ENCODE measurements at places on chromosomes 6 and 20.

GRCh38 chr20:62770916-62771315 is 25.4 kb upstream of the MRGBP start:
- DNase-seq, result no peak

- DNase-seq, result no peak
These were observed 18.9 kb upstream of the SLC22A2 start for GRCh38 chr6:160277546-160277945.

GRCh38 chr6:17962436-17963031 is 24.9 kb downstream of the KIF13A start:
- peak; percentile 60 for DNase-seq

DNA sequence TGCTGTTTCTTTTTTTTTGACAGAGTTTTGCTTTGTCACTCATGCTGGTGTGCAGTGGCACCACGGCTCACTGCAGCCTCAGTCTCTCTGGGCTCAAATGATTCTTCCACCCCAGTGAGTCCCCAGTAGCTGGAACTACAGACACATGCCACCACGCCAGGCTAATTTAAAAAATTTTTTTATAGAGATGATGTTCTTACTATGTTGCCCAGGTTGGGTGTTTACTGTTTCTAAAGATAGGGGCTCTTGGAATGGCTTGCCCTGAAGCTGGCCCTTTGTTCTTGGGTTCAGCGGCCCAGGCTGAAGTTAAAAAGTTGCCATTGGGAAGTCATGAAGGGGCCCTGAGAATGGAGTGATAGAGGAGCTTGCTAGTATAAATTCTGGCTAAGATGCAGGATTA is 16.5 kb downstream of the RALGAPB start:
- no peak for DNase-seq

GRCh38 chr6:131058236-131058635 is 4.8 kb downstream of the EPB41L2 start:
- no peak for DNase-seq

DNA sequence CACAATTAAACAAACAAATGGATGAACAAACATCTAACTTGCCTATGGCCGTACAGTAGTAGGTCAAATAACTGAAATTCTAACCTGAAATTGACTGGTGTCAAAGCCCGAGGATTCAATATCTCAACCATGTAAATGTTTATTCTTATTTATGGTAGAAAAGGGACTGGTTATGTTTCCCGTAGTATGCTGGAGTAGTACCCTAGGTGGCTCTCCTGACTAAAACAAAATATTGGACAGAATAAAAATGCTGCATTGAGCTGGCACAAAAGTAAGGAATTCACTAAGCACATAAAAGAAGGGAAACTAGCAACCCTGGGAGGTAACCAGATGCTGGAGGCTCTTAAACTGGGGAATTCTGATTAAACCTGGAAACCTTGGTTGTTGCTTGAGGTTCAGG is 117.1 kb upstream of the PREP start:
- no peak for DNase-seq

DNA sequence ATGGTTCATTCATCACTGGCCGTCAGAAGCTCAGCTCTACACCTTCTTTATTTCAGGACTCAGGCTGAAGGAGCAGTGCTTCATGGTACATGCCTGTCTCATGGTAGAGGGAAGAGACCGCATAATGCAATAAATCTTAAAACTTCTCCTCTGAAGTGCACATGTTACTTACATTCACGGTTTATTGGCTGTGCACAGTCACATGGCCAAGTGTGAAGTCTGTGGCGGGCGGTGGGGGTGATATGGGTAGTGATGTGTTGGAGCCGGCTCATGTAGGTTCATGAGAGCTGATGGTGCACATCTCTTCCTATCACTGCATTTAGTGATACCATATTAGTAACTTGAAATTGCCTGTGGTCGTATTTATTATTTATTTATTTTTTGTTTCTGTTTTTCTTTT is 102.9 kb downstream of the CTNNBL1 start:
- DNase-seq, result no peak

GRCh38 chr6:159689001-159689400 is 4.0 kb downstream of the SOD2 start:
- no peak for DNase-seq

GRCh38 chr20:63884506-63885263 is 10.2 kb upstream of the DNAJC5 start:
- no peak for DNase-seq

DNA sequence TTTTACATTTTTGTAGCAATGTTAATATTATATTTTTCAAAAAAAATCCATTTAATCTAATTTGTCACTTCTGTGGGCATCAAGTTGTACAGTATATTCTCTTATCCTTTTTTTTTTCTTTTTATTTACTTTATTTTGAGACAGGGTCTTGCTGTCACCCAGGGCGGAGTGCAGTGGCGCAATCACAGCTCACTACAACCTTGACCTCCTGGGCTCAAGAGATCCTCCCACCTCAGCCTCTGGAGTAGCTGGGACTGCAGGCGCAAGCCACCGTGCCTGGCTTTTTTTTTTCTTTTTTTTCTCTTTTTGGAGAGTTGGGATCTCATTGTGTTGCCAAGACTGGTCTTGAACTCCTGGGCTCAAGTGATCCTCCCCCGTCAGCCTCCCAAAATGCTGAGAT is 14.4 kb upstream of the BEND6 start:
- DNase-seq, result no peak

GRCh38 chr6:69284176-69284730 is 512.6 kb downstream of the LMBRD1 start:
- DNase-seq, result peak; percentile 24

DNA sequence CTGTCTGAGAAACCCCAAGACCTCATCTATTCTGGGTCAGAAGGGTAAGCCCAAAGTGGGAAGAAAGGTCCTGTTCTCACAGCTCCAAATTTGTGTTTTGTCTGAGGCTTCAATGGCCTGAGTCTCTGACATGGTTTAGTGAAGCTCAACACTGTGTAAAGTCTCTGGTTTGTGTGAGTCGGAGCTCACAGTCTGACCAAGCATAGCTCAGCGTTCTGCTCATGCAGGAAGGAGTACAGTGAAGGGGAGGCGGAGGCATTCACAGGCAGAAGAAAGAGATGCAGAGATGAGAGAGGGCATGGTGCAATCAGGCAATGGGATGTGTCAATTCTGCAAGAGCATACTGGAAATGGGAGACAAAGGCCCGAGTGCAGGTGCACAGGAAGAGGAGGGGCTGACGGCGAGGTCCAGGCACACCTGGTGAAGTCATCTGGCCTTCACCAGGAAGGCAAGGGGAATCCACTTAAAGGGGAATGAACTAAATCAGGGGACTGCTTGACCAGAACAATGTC is 463.0 kb upstream of the AGPAT4 start:
- no peak for DNase-seq

GRCh38 chr20:4809707-4810106 is 88.0 kb downstream of the PRND start:
- no peak for DNase-seq

DNA sequence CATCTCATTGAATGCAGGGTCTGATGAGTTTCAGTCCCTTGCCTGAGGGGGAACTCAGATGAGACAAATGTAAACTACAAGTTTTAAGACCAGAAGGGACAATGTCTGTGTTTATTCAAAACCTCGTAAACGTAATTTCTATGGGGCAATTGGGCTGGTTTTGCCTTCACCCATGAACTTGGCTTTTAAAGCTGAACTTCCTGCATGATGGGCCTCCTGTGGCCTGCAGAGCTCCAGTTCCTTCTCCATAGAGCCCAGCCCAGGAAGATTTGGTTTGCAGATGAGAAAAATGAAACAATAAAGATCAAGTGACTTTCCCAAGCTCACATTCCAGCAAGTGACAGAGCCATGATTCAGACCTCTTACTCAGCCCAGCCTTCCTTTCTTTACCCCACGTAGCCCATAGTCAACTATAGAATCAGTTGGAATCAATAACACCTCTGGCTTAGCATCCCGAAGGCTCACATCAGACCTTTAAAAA is 612.3 kb downstream of the UTRN start:
- no peak for DNase-seq

- DNase-seq, result no peak
These were observed 10.2 kb downstream of the COL10A1 start for GRCh38 chr6:116115781-116116180.

DNA sequence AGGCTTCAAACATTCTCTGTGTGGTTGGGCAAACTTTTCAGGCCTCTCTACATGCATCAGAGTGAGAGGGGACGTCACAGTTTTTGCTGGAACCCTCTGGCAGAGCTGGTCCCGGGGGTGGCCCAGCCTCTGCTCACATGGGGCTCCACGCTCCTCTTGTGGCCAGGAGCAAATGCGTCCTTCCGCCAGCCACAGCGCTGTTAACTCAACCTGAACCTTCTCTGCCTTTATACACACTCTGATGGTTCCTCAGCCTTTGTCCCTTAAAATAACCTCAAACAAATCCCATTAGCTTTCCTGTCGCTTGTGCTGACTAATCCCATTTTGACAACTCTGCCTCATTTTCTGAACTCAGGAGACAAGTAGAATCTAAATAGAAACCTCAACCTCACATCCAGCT is 39.4 kb upstream of the TGM6 start:
- no peak for DNase-seq

- no peak for DNase-seq
These were observed 1.3 kb upstream of the TAPBP start for GRCh38 chr6:33314943-33315792.

- no peak for DNase-seq
These were observed 13.1 kb upstream of the DEK start for GRCh38 chr6:18277237-18278006.

DNA sequence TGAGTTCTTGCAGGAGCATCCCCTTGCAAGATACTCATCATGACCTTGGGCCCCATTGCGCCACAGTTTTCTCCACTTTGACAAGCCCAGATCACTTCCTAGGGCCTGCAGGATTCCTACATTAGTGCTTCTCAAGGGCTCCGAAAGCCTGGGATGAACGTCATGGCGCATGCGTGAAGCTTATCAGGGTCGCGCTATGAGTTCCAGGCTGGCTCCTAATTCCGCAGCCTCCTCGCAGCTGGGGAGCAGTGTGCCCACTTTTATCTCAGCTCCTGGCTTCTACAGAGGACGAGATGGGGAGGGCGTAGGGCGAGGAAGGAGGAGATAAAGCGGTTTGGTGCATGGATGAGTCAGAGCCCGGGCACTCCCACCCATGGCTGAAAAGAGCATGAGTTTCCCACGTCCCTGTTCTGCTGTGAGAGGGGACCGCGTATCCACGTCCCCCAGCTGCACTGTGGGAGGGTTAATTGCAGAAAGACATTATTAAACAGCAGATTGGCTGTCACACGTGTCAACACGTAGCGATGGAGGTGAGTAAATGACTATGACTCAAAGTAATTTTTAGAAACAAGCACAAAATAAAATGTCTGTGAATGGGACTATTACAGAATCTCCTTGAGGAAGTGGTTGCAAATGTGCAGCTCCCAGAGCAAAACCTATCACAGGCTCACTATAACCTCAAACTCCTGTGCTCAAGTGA is 72.9 kb upstream of the DSP start:
- peak; percentile 49 for DNase-seq

DNA sequence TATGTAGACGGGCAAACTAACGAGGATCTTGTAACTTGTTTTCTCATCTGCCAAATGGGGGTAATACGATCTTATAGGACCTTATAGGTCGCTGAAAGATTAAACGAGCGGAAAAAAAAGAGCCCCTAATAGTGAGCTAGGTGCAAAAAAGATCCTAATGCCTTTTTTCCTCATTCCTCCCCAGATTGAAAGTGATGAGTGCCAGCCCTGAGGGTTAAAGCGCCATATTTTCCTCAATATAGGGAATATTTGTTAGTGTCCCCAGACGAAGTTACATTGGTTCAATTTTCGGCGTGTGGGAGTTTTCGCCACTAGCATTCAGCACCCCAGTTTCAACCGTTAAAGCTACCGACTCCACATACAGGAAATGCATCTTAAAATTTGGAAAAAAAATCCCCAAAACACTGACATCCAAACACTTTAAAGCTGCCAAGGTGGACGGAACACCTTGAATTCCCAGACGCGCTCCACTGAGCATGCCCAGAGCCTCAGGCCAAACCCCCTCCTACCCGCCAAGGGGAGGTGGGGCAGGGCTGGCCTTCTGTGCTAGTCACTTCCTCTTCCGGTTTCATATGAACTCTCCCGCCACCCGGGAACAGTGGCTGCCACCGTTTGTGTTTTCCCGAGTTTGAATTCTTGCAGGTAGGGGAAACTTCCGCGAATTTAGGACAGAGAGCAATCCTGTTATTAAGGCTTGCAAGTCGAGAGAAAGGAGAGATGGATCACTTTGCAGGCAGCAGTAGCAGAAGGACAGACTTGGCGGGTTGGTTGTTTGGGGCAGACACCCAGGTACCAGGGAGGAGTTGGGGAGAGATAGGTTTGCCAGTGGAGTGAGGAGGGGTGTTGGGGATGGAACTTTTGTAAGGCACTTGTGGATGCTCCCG is at the start of gene PRIM2:
Gene PRIM2, plus strand, starts transcription at position 571 of the 884 bp plus-strand sequence. CDS start 816 bp downstream, outside the sequence.
- DNase-seq, result peak; percentile 88

All from SK-N-DZ (cell line).